Large intestine (tissue), 12 donors: ENCODE measurements at places on chromosomes 6 and 20. TPM values are rescaled to one million over a fixed set of nuclear protein-coding genes. Genes with fewer than 3 reads are reported as not detected.

DNA sequence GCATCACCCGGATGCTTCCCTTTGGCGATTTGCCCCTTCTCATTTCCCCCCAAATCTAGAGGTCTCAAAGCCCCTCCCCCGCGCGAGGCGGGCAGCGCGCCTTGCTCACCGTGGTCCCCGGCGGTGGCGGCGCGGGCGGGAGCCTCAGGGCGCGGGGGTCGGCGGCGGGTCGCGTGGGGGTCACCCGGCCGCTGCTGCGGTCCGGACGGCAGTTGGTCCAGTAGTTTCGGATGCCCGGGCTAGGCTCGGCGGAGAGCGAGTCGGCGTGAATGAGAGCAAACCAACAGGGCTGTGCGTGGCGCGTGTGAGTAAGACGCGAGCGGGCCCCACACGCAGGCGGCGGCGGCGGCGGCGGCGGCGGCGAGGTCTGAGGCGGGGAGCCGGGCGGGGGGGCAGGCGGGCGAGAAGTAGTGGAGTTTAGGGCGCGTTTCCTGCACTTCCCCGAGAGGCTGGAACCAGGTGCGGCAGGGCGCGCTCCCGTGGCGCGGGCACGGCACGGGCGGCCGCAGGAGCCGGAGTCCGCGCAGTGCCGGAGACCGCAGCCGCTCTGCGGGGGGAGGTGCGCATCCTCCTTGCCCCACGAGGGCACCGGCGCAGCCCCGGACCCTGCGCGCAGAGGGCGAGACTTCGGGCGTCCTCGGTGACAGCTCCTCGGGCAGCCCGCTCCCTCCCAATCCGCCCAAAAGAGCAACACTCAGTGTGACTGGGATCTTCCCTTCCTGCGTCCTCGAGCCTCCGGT, 567 bp downstream of the HS3ST5 start:
- DNase-seq = no peak

DNA sequence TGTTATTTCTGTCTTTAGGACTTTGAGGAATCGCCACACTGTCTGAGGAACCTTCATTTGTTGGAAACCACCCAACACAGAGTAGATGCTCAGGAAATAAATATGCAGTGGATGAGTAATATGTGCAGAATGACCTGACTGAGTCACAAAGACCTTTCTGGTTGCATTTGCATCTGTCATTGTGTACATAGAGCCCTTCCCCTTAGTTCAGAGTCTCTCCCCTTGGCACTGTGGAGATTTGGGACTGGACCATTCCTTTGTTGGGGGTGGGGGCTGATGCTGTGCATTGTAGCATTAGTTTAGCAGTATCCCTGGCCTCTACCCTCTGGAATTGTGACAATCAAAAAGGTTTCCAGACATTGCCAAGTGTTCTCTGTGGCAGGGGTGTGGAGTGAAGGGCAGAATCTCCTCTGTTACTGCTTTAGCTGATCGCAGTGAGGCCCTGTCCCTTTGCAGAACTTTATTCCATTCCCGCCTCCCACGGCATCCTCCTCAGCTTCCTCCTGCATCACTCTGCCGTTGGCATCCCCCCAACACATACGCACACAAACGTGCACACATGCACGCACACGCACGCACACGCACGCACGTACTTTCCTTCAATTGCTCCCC, 64.5 kb downstream of the EYA2 start:
- no peak for DNase-seq

Gene ATP6V1G2
- 9.1 TPM for polyA plus RNA-seq

GRCh38 chr6:43812850-43813578, 43.0 kb downstream of the VEGFA start:
- DNase-seq = peak; percentile 98

GRCh38 chr6:6910734-6911295, 196.9 kb upstream of the RREB1 start:
- DNase-seq = no peak

Gene RAD21L1
- polyA plus RNA-seq = not detected
